NCI-H1105 treated with DMSO at 0.1 percent for 48 hours (cell line): ENCODE measurements at places on chromosomes 4 and X.
A peak's percentile ranks its signal among the peaks of the same experiment; 100 is the strongest.

DNA sequence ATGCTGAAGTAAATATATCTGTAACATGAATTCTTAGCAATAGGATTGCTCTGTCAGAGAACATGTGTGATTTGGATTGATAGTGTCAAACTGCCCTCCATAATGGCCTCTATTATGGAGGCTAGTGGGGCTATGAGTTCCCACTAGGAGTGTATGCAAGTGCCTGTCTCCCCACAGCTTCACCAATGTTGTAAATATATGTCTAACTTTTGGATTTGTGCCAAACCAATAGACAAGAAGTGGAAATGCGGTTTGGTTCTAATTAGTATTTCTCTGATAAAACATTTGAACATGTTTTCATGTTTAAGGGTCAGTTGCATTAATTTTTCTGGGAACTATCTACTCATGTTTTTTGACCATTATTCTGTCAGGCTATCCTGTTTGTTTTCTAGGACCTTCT is 28.1 kb downstream of the GPAT3 start:
- no peak for DNase-seq

DNA sequence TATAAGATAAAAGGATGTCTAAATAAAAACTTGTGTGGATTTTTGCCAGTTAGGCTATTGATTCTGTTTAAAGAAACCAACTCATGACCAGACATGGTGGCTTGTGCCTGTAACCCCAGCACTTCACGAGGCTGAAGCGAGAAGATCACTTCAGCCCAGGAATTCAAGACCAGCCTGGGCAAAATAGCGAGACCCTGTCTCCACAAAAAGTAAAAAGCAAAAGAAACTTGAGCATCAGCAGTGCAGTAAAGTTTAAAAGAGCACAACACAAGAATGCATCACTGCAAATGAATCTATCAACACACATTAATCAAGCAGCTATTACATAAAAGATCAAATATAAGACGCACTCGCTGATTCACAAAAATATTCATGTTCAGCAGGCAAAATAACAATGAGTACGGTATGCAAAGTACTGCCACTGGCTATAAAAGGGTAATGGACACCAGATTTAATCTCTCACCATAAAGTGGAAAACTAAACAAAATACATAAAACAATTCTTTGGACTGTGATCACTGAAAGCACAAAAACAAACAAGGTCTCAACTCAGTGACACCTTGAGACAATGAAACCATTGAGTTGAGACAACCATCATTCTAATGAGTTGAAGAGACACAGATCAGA is 41.3 kb downstream of the LRBA start:
- no peak for DNase-seq

DNA sequence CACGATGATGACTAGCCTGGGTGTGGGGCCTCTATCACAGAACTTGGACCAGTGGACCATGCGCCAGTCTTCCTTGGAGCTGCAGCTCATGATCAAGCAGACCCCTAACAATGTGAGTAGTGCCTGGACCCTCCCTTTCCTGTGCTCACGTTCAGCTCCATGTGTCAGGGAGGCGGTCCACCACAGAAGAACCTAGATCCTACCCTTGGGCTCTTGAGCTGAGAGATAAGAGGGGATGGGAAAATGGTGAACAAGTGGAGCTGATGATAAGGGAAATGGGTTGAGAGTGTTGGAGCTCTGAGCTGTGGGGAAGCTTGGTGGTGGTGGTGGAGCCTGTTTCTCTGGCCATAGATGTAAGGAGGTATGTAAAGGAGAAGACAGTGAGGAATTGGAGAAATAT is 13.1 kb downstream of the MED12 start:
- DNase-seq: no peak

DNA sequence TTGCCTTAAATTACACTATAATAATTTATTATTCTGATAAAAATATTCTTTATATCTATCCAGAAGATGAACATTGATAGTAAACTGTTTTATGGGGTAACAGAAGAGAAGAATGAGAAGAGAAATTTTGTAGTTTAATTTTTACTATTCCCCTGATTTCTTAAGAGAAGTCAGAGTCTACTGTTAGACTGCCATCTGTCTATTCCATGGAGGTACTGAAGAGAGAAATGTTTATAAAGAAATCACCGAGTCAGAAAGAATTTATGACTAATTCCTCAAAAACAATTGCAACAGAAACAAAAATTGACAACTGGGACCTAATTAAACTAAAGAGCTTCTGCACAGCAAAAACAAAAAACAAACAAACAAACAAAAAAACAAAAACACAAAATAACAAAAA is 149.9 kb downstream of the FGF16 start:
- DNase-seq: no peak

- no peak for DNase-seq
These were observed 34.1 kb downstream of the MOB1B start for GRCh38 chr4:70936200-70936787.

GRCh38 chrX:47168495-47169073 is 23.6 kb downstream of the RBM10 start:
- DNase-seq: no peak

DNA sequence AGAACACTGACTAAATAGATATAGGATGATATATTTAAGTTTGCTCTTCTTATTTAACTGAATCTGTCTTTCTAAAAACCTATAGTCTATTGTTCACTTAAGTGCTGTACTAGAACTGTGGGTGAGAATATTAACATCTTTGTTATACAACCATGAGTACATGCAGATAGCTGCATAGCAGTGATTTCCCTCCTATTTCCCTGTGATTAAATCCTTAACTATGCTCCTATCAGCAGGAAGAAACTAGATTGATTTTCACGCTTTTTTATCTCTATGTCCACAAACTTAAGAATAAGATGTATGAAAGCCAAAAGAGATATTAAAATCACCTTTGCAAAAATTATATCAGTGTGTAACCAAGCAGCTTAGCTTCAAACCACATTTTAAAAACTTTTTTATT is 11.3 kb upstream of the UGT2A3 start:
- DNase-seq: no peak

DNA sequence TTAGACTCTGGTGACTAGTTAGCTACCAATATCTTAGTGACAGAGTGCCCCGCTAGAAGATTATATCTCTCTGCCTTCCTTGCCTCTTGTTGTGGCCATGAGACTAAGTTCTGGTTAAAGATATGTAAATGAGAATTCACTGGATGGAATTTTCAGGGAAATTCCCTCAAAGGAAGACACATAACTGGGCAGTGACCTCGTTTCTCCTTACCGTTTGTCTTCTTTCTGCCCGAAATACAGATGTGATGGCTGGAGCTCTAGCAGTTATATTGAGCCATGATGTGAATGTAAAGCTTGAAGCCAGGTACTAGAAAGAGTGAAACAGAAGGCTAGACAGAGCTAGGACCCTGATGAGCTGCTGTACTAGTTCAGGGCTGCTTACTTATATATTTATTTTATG is 80.5 kb downstream of the FHDC1 start:
- DNase-seq: no peak

DNA sequence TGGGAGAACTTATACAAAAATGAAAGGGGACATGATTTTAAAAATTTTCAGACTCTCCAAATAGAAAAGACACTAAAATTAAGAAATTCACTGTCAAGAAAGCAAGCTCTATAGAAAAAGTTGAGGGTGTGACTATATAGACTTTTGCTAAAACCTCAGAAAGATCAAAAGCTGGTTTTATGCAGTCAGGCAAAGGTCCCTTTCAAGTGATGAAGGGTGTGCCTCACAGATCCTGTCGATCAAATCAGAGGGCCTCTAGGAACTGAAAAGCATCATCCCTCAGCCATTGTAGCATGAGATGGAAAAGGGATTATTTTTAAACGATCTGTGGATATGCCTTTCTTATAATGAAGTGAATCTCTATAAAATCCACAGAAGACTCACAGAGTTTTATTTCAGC is 116.5 kb downstream of the FAM13A start:
- DNase-seq: no peak

DNA sequence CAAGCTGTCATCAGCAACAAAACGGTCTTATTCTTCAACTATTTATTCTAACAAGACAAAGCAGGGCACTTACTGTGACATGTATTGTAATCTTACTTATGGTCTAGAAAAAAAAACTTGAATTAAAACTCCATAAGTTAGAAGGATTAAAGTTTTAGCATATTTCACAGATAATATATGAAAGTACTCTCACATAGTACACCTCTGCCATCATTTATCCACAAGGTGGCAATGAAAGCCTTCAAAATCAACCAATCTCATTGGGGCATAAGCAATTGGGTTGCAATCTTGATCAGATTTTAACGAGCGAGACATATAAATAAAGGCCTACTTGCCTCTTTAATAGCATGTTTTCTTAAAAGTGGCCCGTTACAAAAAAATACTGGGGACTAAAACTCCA is 1382.9 kb downstream of the FAM133A start:
- DNase-seq: peak; percentile 8

DNA sequence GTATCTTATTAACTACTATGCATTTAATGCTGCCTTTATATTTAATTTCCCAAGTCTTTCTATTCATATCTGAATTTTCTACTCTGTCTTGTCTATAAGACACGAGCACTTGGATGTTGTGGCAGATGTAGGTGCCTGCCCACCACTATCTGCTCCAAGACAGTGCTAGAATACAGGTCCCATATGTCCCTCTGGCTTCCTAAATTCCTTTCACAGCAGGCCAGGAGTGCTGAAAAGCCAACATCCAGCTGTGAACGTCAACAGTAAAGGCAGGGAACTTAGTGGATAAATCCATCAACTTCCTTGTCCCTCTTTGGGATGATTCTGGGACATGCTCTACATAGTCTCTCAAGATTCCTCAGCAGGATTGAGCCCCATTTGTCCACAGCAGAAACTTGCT is 245.1 kb upstream of the ETNPPL start:
- DNase-seq: no peak

DNA sequence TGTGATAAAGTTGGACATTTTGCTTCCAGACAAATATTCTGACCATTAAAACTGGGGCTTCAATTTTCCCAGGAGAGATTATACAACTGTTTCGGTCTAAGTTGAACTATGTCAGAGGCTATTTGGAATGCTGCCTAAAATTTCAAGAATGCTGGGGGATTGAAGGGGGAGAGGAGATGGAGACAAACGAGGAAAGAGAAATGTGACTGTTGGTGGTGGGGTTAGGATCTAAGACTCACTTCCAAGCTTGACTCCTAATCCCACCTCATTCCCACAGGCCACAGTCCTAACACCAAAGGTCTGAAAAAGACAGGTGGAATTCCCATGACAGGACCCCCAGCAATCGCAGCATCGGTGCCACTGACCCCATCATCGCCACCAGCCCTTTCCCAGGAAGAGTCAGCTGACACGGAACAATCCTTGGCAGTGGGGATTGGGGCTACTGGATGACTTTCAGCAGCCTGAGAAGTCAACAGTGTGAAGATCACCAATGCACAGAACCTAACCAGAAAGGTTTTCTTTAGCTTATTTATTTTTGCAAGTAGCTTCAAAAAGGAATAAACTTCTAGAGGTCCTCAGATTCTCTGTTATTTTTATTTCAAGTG is 74.0 kb upstream of the PRSS48 start:
- no peak for DNase-seq

DNA sequence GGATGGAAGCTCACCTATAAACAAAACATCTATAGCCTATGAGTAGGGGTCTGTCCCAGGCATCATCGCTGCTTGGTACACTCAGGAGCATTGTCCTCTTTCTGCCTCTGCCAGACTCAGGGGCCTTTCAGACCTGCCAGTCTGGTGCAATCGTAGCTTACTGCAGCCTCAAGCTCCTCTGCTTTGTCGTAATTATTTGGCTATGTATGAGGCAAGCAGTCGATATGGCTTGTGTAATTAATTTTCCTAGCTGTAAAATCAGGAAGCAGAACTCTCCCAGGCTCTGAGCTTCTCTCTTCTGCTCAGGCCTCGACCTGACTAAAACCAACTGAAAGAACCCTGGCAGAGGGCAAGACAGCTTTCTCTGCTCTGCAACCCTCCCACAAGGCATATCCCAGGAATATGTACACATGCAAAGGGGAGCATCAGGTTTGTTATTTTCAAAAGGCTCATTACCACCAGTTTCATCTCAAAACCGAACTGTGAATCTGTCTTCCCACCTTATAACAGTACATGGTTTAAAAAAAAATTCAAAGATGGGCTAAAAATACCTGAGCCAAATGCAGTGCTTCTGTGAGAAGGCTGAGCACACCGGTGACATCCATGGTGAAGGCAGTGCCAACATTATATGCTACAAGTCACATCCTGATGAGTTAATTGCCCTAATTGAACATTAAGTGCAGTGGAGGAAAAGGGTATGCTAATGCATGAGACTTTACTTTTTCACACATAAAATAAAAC is 309.2 kb upstream of the EMCN start:
- peak; percentile 2 for DNase-seq

DNA sequence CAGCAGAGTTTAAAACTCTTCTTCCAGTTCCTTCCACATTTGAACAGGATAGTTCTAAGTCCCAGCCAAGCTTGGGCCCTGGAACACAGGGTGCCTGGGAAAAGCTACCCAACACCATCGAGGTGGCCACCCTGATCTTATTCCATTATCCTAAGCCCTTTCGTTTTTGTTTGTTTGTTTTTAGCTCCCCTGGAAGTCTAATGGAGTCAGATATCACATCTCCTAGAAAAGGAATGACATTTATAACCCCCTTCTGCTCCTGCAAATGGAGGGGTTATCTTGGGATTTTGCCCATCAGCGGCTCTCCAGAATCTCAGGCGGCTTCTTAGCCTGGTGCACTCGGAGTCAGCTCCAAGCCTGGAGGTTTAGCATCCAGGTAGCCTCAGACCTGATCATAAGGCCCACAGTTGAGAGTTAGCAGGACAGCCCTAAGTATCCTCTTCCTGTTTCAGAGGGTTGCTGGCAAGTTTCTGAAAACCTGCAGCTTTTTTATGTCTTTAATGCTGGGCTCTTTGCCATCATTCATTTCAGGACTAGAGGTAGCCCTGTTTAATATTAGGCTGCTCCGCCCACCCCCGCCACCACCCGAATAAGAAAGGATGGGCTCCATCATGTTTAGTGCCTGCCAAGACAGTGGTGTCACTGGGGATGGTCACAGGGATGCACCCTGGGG is 230.0 kb upstream of the LNX1 start:
- peak; percentile 7 for DNase-seq

DNA sequence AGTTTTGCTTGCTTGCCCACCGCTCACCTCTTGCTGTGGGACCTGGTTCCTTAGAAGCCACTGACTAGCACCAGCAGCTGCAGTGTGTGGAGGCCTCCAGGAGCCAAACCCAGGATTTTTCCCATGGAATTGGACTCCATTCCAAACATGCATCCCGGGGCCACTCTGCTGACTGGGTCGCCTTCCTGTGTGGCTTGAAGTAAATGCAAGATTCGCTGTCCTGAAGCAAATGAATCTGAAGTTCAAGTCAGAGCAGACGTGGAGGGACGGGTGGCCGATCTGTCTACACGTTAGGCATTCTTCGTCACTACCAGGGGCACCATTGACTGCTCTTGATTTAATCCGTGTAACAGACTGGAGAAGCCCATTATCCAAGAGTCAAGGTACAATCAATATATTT is 109.0 kb downstream of the SHOX start:
- no peak for DNase-seq

GRCh38 chr4:158036998-158037397 is 135.8 kb downstream of the GASK1B start:
- no peak for DNase-seq
